ENCODE measurements at places on chromosomes 3 and 15.

GRCh38 chr3:138824114-138824506 lies 10.6 kb downstream of the PIK3CB start:
- DNase-seq = no peak

- peak; percentile 58 for DNase-seq
Observed at GRCh38 chr3:150183678-150184425, 213.2 kb upstream of the PFN2 start.

- no peak for DNase-seq
Observed at GRCh38 chr15:95988574-95988887, 342.0 kb upstream of the NR2F2 start.

- no peak for DNase-seq
Observed at GRCh38 chr3:71307991-71308697, 275.4 kb downstream of the FOXP1 start.

DNA sequence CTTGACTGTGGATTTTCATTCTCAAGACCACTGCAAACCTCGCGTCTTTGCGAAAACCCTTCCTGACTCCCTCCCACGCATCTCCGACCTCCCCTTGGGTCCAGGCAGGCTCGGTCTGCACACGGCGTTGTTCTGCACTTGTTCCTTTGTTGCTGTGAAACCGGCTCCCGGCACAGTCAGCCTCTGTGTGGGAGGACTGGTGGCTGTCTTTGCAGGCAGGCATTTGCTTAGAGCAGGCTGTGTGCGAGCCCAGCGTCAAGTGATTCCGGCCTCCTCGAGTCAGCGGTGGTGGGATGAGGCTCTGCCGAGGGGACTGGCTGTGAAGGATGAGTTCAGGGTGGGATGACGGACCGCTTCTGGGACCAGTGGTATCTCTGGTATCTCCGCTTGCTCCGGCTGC lies 102.6 kb upstream of the ROPN1 start:
- DNase-seq = no peak

DNA sequence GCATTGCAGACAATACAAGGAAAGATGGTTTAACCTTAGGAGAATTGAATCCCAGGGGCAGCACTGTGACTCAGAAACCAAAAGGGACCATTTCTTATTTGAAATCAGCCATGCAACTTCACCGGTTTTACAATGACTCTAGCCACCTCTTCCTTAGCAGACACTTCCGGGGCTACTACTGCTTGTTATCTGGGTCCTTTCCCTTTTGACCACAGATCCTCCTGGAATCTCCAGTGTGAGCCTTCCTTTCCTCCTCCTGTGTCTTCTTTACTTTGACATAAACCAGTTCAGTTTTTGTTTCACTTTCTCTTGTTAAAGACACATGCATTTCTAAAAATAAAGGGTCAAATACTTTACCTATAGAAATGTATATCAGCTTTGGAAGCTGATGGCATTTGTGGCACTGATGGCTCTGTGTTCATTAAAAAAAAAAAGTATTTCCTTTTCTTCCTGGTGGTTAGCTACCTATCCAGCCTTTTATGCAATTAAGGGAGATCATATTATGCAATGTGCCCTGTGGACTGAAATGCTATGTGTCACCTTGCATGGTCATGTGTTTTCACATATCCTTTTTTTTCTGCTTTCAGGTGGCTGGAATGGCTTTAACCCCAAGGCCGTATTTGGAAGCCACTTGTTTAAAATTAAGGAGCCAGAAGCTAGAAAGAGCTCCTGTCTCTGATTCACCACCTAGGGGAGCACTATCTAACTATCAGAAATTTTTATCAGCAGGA lies 296.2 kb downstream of the CHL1 start:
- no peak for DNase-seq

GRCh38 chr3:146124126-146124801 lies 36.7 kb downstream of the PLOD2 start:
- DNase-seq = no peak

- no peak for DNase-seq
Observed at GRCh38 chr3:194137008-194137505, 1.1 kb downstream of the HES1 start.

GRCh38 chr3:178231645-178232044 lies 304.6 kb upstream of the KCNMB2 start:
- DNase-seq = no peak

DNA sequence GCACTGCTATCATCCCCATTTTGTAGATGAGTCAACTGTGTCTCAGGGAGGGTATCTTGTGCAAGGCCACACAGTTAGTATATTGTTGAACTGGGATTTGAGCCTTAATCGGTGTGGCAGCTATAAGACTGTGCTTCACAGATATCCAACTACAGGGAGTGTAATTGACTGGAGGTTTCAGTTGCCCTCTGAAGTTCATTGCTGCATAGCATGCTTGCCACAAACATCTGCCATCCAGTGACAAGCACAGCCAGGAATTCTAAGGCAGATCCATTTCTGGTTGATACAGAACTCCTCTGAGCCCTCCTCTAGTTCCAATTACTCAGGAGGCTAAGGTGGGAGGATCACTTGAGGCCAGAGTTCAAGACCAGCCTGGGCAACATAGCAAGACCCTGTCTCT lies 16.4 kb downstream of the FSD2 start:
- DNase-seq = no peak

DNA sequence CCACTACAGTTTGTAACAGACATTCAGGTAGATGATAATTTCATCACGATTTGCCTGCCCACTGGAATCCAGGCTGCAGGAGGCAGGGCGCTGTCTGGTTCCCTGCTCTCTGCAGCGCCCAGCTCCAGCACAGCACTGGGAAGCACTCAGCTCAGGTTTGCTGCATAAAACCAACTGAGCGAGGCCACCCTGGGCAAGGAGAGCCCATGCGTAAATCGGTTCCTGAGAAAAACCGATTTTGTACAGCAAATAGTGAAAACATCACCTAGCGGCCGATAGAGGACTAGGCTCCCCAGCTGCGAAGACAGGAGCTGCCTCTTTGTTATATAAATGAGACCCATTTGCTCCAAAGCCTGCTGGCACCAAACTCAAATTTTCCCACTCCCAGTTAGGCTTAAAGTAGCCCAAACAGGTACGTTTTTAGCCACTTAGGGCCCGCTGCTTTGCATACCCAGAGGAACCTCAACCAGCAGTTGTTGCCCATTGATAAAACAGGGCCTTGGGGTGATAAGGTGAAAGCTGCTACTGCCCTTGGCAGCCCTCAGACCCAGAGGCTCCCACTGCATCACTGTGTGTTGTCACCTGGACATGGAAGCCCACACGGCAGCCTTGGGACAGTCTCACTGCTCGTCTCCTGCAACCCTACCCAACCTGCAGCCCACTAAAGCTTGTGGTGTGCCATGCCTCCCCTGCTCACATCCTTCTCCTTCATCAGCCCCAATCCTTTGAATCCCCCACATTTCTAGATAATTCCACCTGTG lies 47.5 kb downstream of the ALDH1L1 start:
- no peak for DNase-seq

DNA sequence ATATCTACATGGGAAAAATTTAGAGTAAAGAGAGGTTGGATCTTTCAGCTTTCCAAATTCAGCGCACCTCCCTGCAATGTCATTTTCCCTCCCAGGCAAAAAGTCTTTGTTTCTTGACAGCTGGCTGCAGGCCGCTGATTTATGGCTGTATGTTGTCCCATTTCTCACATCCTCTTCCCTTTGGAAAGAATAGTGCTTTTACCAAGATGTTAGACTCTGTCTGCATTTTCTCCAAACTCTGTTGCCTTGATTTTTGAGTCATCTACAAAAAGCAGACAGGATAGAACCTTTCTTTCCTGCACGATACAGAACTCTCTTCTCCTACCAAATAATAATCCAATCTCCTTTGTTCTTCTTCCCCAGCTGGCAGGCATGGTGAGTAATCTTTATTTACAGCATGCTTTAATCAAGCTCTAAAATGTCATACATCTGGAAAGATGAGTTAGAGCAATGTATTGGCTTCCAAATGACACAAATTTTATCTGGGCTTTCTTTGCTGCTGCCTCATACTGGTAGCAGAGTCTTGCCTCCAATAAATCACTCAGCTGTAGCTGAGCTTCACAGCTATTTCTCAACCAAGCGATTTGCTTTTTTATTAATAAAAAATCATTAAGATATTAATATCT lies 101.9 kb downstream of the PIK3R4 start:
- no peak for DNase-seq

DNA sequence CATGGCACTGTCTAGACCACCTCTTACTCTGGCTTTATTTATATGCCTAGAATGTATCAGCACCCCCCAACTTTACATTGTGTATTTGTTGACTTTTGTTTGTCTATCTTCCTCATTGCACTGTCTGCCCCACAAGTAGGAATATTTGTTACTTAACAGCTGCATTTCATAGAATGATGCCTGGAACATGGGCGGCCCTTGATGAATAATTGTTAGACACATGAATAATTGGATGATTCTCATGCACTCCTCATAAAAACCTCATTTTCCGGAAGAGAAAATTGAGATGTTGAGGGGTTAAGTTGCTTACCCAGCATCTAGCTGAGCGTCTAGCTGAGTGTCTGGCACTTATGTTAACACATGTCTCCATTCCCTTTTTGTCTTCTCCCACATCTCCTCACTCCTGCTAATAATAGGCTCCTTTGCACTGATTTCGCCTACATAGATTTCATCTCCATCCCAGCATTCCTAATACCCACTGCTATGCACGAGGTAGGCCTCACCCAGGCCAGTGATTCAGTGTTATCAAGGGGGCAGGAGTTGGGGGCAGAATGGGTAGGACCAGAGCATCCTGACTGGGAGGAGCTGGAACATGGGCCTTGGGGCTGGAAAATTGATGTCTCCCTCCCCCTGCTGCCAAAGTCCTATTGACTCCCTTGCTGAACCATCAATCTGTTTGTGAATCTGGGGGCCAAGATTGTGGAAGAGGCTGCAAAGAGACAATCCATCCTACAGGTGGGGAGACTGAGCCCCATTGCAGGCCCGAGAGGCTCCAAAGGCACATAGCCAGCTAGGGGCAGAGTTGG lies 7.8 kb upstream of the WNT7A start:
- DNase-seq = no peak

DNA sequence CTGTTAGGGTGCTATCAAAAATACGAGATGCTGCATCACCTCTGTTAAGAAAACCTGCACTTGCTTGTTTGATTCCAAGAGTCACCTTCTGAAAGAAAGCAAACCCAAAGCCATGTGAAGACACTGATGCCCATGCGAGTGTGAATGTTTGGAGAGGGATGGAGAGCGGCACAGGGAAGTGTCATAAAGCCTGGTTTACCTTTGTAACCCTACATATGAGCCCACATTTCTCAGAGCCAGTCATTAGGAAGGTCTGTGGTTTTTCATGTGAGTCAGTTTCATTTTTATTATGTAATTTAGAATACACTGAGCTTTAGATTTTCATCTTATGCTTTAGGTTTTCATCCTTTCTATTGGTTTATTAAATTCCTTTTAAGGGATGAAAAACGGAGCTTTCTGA lies 896.8 kb downstream of the ROBO1 start:
- no peak for DNase-seq

DNA sequence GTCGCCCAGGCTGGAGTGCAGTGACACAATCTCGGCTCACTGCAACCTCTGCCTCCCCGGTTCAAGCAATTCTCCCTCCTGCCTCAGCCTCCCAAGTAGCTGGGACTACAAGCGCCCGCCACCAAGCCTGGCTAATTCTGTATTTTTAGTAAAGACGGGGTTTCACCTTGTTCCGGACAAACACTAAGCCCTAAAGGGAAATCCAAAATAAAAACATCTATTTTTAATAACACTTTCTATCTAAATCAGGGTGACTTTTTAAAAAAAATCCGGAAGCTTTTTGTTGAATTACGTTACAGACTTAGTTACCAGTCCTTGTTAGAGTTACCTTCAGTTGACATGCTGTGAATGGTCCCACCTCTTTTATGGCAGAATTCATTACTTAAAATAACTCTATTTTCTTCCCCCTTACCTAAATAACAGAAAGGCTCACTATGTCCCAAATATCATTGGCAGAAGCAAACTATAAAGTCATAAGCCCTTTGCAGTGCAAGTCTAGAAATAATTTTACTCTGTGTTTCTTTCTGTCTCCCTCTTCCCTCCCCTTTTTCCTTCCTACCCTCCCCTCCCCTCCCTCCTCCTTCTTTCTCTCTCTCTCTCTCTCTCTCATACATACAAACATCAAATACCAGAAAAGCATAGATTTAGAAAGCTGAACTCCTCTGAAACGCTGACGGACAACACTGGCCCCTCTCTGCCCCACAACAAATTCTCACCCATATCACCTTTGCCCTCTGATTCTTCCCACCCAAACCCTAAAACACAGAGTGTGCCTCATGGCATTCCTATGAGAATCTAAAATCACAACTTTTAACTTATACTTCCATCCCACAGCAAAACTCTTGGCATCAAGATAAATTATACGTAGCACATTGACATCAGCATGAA lies 18.3 kb downstream of the THBS1 start:
- no peak for DNase-seq

DNA sequence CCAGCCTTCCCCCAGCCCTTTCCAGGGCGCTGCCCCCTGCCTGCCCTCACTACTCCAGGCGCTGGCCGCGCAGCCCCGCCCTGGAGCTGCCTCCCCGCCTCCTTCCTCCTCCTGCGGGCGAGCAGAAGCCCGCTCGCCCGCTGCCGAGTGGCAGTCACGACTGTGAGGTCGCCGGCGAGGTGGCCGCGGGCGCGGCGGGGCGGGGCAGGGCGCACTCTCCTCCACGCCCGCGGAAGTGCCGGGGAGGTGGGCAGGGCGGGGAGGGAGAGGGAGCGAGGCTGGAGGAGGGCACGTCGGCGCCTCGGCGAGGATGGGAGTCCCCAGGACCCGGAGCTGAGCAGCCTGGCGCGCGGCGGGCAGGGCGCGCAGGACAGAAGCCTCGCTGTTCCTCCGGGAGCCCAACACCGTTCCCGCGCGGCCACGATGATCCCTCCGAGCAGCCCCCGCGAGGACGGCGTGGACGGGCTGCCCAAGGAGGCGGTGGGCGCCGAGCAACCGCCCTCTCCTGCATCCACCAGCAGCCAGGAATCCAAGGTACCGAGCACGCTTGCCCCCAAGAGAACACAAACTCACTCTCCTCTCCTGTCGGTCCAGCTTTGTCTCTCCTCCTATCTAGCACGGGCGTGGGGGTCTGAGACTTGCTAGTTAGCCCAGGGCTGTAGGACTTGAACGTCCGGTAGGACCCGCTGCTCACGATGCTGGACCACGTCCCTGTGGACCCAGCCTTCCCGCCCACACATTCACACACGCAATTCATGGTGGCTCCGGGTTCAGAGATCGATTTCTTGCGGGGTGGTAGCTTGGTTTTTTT lies at the start of gene STAC:
Gene STAC, plus strand, starts transcription at position 284 of the 811 bp plus-strand sequence. Its CDS starts 140 bp downstream, at position 424.
- DNase-seq = no peak

DNA sequence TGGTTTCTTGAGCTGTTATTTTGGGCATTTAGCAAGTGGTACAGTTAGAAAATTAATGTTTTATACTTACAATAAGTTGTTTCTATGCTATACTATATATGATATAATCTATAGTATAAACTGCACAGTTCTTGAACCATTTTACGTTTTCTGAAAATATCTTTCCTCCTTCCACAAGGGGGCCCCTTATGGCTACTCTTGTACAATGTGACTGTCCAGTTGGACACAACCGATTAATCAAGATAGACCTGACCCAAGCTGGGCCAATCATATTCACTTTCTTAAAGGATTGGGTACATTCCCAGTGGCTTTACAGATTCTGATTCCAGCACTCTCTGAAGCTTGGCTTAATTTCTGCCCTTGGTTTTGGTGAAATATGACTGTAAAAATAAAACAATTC lies 953.4 kb downstream of the AGBL1 start:
- DNase-seq = no peak

Data from NCI-H1417 treated with DMSO at 0.1 percent for 48 hours (cell line).